ENCODE measurements at places on chromosomes 3 and 15. TPM values are rescaled to one million over a fixed set of nuclear protein-coding genes. Genes with fewer than 3 reads are reported as not detected.

DNA sequence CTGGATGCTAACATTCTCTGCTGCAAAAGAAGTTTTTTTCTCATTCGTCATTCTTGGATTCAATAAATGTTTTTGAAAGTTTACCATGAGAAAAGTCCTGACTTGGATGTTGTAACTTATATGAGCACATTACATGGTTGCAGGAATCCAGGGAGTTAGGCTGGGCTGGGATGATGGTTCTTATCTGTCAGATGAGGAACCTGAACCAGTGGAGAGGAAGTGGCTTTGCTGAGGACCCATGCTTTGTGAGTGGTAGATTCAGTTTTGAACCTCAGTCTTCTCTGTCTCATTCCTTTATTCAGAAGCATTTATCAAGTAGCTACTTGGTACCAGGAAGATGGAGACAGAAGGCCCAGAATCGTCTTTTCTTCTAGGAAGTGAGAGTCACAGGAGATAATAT, 3.7 kb upstream of the GASK1A start:
- no peak overlapping the region for H3K27ac ChIP-seq
- H3K36me3 ChIP-seq = no peaks in the 10 kb centered on the region

Gene TBCCD1
- polyA plus RNA-seq = 26.0 TPM

Gene CCR3
- 0.22 TPM for polyA plus RNA-seq

DNA sequence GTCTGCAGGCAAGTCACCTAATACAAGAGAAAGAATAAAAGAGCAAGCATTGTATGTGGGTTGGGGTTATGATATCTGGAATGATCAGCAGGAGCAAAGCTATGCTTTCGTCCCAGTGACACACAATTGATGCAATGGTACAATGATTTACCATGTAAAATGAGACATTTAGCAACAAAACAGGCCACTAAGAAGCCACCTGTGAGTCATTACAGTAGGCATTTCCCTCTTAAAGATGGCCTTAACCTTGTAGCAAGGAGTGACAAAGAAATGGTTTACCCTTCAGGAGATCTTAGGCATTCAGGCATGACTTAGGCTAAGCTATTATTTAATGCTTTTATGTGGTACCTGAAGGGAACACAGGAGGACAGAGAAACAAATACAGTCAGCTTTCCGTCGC, 373.3 kb upstream of the RBMS3 start:
- H3K4me1 ChIP-seq = no peaks in the 10 kb centered on the region
- no peak for DNase-seq
- no peaks in the 10 kb centered on the region for H3K36me3 ChIP-seq
- H3K27ac ChIP-seq = no peak overlapping the region

Data from CD8-positive, alpha-beta memory T cell (primary cell).